ENCODE measurements at places on chromosomes 6 and 20.

- no peak for DNase-seq
Observed at GRCh38 chr6:105352037-105352617, 50.8 kb downstream of the PREP start.

DNA sequence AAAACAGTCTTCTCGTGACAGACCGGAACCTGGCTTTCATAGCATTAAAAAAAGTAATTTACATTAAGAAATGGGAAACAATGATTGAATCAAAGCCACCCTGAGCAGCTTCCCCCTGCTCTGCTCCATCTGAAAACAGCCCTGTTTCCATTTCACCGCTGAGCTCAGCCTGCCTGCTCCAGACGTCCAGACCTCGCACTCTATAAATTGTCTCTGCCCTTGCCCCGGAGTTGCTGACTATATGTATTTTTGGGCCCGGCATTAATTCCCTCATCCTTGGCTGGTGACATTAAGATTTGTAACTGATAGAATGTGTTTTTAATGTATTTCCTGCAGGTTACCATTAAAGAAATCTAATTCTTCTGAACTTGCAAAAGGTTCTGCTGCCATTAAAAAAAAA is 22.7 kb upstream of the TCP11 start:
- no peak for DNase-seq

- DNase-seq, result no peak
Observed at GRCh38 chr6:148223424-148223842, 119.2 kb upstream of the SASH1 start.

DNA sequence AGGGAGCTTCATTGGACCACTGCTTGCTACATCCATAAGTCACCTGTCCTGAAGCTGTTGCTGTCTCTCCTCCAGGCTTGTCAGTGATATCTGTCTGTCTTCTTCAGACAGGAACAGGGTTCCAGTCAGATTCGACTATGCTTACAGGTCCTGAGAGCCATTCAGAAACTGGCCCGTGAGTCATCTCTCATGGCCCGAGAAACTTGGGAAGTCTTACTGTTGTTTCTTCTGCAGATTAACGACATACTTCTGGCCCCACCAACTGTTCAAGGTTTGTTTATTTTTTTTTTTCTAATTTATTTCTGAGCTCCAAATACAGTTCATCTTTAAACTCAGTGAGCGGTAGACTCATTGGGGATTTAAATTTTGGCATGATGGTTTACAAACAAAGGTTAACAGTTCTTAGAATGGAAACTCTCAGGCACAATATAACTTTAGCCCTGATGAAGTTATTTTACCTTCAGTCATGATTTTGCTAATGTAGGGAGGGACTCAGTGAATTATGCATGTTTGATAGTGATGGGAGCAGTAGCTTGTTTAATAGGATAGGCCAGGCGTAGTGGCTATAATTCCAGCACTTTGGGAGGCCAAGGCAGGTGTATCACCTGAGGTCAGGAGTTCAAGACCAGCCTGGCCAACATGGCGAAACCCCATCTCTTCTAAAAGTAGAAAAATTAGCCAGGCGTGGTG is 24.7 kb downstream of the RALGAPB start:
- no peak for DNase-seq

DNA sequence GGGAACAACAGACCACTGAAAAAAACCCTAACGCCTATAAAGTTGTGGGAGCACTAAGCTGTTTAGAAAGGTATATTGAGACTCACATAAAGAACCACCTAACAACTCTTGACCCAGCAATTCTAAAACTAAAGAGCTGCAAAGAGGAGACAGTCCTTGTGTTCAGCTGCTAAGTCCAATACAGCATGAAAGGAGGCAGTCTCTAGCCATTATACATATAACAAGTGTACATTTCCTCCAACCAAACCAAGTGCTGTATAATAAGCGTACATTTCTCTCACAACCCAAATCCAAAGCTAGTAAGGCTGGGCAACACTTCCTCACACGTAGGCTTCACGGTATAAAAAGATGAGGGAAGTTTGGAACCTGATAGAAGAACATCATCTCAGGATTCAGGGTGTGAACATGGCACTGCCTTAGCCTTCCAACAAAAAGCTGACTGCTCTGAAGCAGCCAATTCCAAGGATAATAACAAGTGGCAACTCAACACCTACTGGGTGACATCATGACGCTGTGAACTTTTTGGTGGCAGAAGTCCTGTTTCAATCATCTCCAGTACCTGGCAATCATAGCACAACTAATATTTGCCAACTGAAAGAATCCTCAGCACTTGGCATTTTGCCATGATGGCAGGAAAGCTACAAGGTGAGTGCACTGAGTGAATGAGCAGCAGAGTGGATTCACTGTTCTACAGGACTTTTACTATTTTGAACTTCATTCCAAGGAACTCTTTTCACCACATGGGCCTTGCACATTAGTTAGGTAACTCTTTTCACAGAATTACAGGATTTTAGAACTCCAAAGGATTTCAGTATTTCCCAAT is 16.6 kb downstream of the TBC1D20 start:
- DNase-seq, result no peak

DNA sequence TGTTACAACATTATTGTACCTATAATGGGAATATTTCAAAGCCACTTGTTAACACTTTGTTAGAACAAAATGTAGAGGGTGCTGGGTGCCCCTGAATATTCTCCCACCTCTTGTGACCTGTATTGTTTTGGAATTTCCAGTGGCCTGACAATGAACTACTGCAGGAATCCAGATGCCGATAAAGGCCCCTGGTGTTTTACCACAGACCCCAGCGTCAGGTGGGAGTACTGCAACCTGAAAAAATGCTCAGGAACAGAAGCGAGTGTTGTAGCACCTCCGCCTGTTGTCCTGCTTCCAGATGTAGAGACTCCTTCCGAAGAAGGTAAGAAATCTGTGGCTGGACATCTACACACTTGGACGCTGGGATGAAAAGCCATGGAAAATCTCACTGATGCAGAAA is 28.9 kb downstream of the PLG start:
- no peak for DNase-seq

- DNase-seq, result no peak
Observed at GRCh38 chr20:25073544-25073943, 8.4 kb downstream of the VSX1 start.

DNA sequence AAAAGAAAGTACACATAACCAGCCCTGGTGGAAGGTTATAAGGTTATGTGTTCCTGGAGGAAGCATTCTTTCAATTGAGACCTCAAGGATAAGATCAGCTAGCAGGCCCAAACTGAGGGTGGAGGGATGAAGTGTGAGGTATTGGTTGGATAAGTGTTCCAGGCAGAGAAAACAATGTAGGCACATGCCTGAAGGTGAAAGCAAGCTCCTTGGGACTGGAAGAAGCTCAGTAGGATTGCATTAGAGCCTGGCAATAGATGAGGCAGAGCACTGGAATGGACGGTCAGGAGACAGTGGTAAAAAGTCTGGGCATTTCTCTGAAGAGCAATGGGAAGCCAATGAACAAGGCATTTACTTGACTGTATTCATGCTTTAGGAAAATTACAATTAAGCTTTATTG is 89.9 kb upstream of the SHLD1 start:
- no peak for DNase-seq

GRCh38 chr6:52389626-52390360 is 27.8 kb downstream of the PAQR8 start:
- no peak for DNase-seq

DNA sequence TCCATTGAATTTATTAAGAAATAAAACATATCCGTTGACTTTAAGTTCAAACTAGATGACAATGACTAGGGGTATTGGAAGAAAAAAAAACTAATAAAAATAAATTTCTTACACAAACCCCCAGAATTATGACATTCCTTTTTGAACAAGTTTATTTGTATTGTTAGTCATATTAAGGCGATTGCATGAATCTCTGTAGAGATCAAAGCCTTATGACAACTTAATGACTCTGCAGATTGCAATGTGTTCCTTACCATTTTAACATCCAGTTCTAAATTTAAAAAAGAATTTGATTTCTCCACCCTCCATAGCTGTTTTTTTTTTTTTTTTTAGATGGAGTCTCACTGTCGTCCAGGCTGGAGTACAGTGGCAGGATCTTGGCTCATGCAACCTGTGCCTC is 189.8 kb upstream of the CEP162 start:
- DNase-seq, result no peak

DNA sequence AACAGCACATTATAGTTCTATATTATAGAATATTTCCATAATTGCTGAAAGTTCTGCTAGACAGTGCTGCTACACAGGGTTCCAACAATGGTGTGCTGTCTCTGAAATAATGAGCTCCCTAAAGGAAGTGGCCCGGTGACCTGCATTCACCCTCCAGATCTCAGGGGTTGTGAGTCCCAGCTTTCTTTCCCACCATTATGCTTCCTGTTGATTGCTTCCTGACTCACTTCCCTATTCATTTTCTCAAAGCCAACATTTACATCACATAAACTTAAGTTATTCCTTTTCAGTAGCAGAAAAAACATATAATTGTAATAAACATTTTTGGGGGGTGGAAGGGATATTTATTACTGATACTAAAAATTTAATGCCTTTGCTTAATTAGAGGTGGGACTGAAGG is 12.9 kb upstream of the CCN6 start:
- no peak for DNase-seq

DNA sequence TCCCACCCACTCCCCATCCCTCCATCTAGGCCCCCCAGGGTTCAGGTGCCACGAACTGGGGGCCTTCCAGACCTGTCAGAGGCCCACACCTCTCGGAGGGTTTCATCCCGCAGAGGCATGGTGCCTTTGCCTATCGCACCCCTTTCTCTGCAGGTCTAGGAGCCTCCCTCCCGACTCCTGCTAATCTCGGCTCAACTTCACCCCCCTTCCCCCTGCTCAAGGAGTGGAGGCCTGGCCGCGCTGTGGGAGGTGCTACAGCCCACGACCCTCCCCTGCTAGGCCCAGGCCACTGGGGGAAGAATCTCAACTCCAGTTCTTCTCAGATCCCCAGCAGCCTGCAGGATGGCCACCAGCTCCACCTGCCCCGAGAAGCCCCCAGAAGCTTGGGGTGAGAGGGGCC is at the start of gene TULP1:
Gene TULP1 (minus strand): TSS at position 157 of the 400 bp plus-strand sequence. CDS start 38 bp downstream, at position 119.
- no peak for DNase-seq
